EH (cell line): ENCODE measurements at places on chromosomes 5 and 9.

DNA sequence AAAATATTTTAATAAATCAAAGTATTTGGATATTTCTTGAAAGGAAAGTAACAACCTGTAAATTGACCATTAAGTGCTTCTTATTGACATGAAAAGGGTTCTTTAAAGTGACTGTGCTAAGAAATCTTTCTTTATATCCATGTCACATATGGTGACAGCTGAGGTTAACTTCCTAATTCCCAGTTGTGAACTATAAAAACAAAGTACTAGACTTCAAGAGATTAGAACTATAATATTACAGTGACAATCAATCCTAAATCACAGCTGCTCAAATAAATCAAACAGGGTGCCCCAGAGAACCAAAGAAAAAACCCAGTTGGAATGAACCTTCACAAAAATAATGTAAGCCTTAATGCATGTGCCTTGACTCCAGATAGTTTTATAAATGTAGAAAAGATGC, 332.6 kb upstream of the PDE4D start:
- DNase-seq = no peak

- no peak for DNase-seq
Measured at GRCh38 chr5:882253-883183, 10.1 kb downstream of the BRD9 start.

DNA sequence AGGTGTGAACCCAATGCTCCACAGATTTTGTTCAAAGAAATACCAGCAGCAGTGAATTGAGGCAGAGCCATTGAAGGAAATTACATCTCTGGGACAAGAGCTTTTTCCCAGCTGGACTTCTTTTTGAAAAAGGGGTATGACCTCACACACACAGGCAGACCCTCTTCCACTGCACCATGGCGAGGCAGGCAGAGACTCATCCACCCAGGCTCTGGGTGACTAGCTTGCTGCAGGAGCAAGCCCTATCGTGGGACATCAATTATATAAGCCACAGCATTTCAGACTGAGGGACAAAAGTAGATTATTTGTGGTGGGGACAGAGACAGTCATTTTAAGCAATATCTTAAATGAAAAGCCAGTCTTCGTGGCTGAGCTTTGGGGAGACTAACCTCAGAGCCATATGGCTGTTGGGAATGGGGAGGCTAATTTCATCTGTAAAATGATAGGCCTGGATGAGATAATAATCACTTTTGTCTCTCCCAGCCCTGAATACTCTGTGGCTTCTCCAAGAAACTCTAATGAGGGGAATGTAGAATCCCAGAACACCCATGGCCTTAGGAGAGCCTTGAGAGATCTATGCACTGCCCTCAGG, 113.1 kb upstream of the TNC start:
- DNase-seq = no peak

DNA sequence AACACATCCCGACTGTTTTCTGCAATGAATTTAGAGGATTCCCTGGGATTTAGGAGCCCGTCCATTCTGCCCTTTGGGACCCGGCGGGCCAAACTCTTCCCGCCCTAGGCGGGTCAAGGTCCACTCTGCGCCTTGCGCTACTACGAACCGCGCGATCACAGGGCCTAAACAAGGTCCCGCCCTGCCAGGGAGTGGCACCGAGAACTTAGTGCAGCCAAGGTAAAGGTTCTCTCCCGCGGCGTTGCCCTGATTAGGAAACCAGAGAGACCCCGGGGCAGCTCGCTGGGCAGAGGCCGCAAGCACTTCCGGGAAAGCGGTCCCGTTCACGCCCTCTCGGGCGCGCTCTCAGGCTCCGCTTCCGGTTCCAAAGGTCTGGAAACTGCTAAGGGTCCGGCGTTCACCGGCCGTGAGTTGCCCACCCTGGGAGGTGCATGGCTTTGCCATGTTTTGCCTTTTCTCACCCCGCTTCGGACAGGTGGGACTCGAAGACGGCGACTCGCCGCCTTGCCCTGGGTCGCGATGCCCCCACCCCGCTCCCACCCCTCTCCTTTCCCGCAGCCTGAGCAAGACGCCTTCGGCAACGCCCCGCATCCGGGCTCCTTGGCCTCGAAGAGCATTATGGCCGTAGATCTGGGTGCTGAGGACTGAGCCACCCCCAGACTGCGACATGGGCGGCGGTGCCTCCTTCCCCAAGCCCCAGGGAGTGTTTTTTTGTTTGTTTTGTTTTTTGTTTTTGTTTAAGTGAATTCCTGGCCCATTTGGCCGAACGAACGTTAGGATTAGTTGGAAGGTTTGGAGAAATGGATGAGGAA, 23.4 kb downstream of the HNRNPK start:
- DNase-seq = peak; percentile 72

GRCh38 chr5:99369797-99370593, 441.2 kb upstream of the CHD1 start:
- DNase-seq = no peak

- DNase-seq = peak; percentile 99
Measured at GRCh38 chr5:140710899-140711552, 10.8 kb downstream of the ZMAT2 start.

GRCh38 chr5:176822793-176823481, 12.6 kb downstream of the UNC5A start:
- DNase-seq = no peak

DNA sequence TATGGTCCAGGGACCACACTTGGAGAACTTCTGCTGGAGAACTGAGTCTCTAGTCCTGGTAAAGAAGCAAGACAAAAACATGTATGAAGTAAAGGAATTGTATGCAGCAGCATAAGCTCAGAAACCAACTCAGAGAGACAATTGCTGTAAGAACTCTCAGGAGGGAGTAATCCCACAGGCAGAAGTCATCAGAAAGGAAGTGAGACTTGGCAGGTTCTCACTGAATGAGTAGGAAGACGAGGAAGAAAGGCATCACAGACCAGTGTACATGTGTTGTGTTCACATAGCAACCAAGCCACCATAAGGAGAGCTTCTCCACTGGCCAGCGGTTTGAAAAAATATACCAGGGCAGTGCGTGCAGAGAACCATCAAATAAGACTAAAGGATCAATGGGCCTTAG, 57.9 kb upstream of the FST start:
- DNase-seq = peak; percentile 87

DNA sequence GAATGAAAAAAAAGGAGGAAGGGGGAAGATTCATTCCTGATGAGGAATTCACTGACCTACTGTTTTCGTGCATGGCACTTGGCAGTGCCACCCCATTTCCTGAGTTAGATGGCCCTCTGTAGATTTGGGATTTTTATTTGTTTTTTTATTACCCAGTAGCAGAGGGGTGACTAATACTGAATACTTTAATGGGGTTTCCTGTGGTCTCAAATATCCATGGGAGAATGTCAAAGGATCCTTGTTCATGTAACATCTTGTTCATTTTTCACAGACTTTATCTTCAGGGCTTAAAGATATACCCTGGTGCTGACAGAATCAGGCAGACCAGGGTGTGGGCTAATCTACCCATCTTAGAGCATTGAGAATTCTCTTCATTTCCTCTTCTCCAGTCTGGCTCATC, 93.0 kb downstream of the MAMDC2 start:
- peak; percentile 91 for DNase-seq

GRCh38 chr5:42250-42649, 49.7 kb upstream of the PLEKHG4B start:
- peak; percentile 48 for DNase-seq

GRCh38 chr5:170791325-170791954, 7.9 kb downstream of the GABRP start:
- peak; percentile 61 for DNase-seq

- DNase-seq = no peak
Measured at GRCh38 chr5:17302604-17303003, 85.2 kb downstream of the BASP1 start.

GRCh38 chr5:19837536-19838174, 150.3 kb downstream of the CDH18 start:
- DNase-seq = peak; percentile 50

DNA sequence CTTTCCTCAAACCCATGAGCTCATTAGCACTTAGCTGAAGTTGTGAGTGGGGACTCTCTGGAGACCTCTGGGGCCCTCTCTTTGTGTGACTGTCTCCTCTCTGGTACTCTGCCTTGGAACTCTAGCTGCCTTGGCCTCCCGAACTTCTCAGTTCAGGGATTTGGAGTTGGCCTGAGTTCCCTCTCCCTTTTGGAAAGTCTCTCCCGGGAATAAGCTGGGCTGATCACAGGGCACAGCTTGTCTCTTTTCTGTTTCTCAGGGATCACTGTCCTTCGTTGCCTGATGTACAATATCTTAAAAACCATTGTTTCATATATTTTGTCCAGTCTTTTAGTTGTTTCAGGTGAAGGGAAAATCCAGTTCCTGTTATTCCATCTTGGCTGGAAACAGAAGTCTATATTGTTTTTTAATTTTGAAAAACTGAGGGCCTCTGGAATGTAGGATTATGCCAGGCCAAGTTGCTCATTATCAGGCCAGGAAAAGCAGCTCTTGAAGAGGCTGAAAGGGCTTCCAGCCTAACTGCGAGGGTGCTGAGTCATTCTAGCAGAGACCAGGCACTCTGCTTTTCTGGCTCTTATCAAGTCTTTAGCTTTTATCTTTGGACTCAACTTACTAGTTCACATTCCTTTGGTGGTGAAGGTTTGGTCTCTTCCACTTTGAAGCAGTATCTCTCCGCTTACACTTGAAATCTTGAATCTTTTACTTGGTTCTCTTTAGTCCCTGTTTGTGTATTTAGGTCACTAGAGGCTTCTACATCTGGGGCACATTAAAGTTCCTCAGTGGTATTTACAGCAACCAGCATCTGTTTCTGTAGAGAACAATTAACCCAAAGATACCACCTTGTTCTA, 8.4 kb upstream of the RGS3 start:
- DNase-seq = peak; percentile 92

- DNase-seq = no peak
Measured at GRCh38 chr9:36855448-36856315, 178.4 kb downstream of the PAX5 start.

DNA sequence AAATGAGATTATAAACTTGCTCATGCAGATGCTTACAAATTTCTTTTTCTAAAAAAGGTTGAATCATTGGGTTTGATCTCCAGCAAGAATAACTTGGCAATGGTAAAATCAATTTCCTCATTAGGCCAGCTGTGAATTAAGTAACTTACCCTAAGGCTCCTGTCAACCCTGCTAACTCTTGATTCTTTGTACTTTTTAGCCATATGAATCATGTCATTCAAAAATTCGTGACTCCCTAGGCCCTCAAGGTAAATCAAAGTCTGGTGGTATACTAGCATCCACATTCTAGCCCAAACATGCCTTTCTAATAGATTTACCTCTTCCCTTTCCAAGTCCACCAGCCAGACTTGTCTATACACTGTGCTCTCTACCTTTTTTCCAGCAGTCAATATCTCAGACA, 420.8 kb upstream of the BRINP1 start:
- no peak for DNase-seq

DNA sequence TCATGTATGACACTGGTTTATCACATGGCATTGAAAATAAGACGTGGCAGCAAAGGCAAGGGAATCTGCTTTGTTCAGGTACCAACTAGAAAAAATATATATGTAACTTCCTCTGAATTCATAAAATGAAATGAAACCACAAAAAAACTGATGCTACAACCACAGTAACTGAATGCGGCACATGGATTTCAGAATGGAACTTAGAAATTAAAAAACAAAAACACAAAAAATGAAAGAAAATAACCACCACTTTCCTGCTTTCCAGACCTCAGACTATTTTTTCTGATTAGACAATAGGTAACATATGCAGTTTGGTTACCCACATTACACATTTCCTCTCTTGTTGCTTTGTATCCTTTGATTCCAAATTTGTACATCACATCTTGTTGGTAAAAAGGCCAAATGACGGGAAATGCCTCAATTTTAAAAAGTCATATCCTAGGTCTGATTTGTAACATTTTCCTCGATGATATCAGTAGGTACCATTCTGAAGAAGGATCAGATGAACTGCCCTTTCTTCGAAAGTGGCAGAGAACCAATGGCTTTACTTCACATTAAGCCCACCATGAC, 18.1 kb upstream of the PDCL start:
- DNase-seq = no peak

- DNase-seq = no peak
Measured at GRCh38 chr9:89010056-89010455, 18.8 kb downstream of the S1PR3 start.

- DNase-seq = no peak
Measured at GRCh38 chr5:152861231-152861630, 456.2 kb upstream of the NMUR2 start.

DNA sequence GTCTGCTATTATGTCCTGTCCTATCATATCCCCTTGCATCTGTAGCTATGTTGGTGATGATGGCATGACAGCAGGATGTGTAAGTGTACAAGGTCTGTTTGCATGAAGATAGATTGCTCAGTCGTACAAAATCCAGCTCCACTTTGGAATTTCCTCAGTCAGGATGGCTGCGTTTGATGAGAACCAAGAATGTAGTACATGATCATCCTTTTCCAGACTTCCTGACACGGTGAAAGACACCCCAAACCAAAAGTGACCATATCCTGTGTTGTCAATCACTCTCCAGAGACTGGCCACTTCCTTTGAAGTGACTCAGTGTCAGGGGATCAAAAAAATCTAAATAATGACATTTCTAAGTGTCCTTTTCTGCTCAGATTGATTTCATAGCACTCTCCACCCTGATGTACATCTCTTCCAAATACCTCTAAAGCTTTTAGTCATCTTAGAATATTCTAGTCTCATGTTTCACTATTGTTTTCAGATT, 213.4 kb downstream of the PLK2 start:
- DNase-seq = peak; percentile 48

GRCh38 chr9:97908705-97909104, 13.6 kb downstream of the TRMO start:
- no peak for DNase-seq

DNA sequence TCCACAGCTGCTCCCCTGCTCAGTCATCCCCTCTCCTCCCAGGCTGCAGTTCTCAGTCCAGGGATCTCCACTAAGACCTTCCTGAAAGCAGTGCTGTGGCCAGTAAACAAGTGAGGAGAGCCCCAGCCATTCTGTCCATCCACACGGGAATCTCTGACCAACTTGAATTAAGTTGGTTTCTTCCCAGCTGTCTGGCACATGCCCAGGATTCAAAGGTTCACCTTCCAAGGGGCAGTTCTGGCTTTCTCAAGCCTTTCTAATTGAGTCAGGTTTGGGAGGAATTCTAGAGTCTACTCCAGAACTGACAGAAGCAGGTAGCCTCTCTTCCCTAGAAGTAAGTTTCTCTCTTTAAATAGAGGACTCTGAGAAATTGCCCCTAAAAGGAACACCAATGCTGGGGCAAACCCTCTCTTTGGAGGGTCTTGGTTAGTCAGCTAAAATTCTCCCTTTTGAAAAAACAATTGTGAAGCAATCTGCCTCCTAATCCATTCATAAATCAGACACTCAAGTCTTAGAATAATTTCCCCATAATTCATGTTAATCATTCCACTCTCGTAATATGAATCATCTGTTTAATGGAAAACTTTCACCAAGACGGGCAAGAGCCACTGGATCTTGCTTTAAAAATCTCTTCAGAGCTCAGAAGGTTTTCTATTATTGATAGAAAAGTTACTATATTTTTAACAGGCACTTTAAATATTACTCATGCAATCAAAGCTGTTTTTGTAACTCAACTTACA, 133.8 kb downstream of the SPOCK1 start:
- peak; percentile 47 for DNase-seq

DNA sequence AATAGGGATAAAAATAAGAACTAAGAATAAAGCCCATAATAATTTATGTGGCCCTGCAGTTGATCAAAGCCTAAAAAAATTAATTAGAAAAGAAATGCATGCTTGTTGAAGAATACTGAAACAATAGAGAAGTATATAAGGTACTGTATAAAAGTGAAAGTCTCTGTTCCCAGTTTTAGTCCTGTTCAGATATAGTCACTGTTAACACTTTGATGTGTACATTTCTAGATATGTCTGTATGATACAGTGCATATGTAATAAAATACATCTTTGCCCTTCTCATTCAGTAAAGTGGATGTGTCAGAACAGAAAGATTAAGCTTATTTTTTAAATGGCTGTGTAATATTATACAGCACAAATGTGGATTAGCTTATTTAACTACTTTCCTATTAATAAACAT, 4.1 kb downstream of the C9orf85 start:
- no peak for DNase-seq
